ENCODE measurements at places on chromosomes 11 and 22. TPM values are rescaled to one million over a fixed set of nuclear protein-coding genes. Genes with fewer than 3 reads are reported as not detected.

Gene CRYBB2
- total RNA-seq, result not detected

Gene DDT
- total RNA-seq, result 79.0 TPM

Gene RCN1
- 458 TPM for total RNA-seq

Gene PACSIN3
- 29.7 TPM for total RNA-seq

Gene APOA5
- total RNA-seq, result not detected

Gene H19
- 0.50 TPM for total RNA-seq

Gene LRRC10B
- total RNA-seq, result not detected

Gene MPST
- 62.5 TPM for total RNA-seq

Gene SERPIND1
- total RNA-seq, result not detected

Gene TESMIN
- total RNA-seq, result 0.87 TPM

Gene EHF
- not detected for total RNA-seq

Gene ALDH3B1
- 16.7 TPM for total RNA-seq

Gene ZNF215
- 10.4 TPM for total RNA-seq

All from uterine smooth muscle cell (primary cell).